ENCODE measurements at places on chromosomes 11 and 22. TPM values are rescaled to one million over a fixed set of nuclear protein-coding genes. Genes with fewer than 3 reads are reported as not detected.

Gene GNAZ
- polyA plus RNA-seq: 71.6 TPM

Gene P2RY2
- 0.10 TPM for polyA plus RNA-seq

Gene THY1
- 269 TPM for polyA plus RNA-seq

Gene SAA2
- not detected for polyA plus RNA-seq

Gene TYMP
- 16.4 TPM for polyA plus RNA-seq

Gene CYB5R2
- 70.9 TPM for polyA plus RNA-seq

Gene OR52E5
- not detected for polyA plus RNA-seq

Gene SLC43A3
- polyA plus RNA-seq: 20.3 TPM

Gene IL18
- polyA plus RNA-seq: 5.8 TPM

Gene RIMBP3C
- 0.83 TPM for polyA plus RNA-seq

Gene PVALB
- polyA plus RNA-seq: 15.4 TPM

Gene SCUBE1
- polyA plus RNA-seq: 13.1 TPM

Gene CHST1
- 62.4 TPM for polyA plus RNA-seq

Gene BTBD18
- 0.21 TPM for polyA plus RNA-seq

Gene H19
- 49.5 TPM for polyA plus RNA-seq

Gene FOLR1
- polyA plus RNA-seq: 3.4 TPM

Gene MRGPRF
- 12.0 TPM for polyA plus RNA-seq

Gene OR2AT4
- polyA plus RNA-seq: 0.05 TPM

Gene GRK3
- polyA plus RNA-seq: 33.7 TPM

Gene SNRPD3
- 130 TPM for polyA plus RNA-seq

Gene HTR3A
- polyA plus RNA-seq: 0.59 TPM

Gene CNTF
- polyA plus RNA-seq: 1.4 TPM

Gene CALCA
- 19.3 TPM for polyA plus RNA-seq

Gene F2
- polyA plus RNA-seq: not detected

Gene ARHGAP32
- polyA plus RNA-seq: 38.7 TPM
